Gastrocnemius medialis (tissue), 4 donors: ENCODE measurements at places on chromosomes 4 and X. TPM values are rescaled to one million over a fixed set of nuclear protein-coding genes. Genes with fewer than 3 reads are reported as not detected.

- no peak for DNase-seq
These were observed 51.7 kb upstream of the CHRDL1 start for GRCh38 chrX:110847334-110847733.

GRCh38 chr4:48943387-48943786 is 36.8 kb upstream of the OCIAD2 start:
- DNase-seq, result no peak

DNA sequence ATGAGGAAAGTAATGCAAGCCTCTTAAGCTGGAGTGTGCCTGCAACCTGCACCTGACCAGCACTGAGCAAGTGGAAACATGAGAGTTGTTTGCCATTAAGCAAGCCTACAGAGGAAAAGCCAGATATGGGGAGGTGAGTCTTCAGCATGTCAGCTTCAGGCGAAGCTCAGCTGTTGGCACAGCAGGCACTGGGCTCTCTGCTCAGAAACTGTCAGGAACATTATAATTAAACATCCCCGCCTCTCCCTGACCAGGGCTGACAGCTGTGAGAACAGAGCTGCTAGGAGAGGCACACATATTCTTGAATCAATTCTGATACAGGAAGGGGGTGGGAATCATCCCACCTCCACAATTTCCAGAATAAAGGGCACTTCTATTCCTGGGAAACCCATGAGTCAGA is 19.0 kb upstream of the DCX start:
- DNase-seq, result no peak

- DNase-seq, result no peak
These were observed 224.3 kb downstream of the OPHN1 start for GRCh38 chrX:68209008-68209407.

- no peak for DNase-seq
These were observed 2.0 kb upstream of the FBXW7 start for GRCh38 chr4:152537881-152538280.

DNA sequence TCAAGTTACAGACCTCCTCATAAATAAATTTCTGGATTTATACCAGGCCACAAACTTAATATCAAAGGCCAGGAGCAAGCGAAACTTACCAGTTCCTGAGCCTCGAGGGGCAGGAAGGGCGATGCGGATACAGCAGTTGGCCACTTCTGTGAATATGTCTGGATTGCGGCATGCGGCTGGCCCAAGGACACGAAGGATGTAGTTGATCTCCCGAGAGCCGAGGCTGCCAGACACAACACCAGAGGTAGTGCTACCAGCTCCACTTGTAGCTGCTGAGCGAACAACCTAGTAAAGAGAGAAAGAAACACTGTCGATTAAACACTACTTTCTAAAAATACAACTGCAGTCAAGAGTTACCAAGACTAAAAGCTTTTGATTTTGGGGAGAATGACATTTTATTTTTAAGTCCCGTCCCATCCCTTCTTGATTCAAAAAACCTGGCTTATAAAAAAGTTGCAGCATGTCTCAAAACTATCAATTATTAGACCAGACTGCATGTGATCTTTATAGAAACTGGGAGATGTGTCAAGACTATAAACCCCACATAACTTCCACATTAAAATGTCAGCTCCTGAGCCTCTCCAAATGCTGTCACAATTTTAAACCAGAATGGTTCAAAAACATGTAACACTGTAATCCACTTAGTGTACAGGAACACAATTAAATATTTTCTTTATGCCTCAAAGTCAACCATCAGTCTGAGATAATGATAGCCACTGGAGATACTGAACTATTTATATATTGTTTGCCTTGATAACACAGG is 105.6 kb downstream of the HUWE1 start:
- no peak for DNase-seq

GRCh38 chrX:38052096-38052495 is 45.7 kb downstream of the SYTL5 start:
- no peak for DNase-seq

SLC49A3 gene
- 3.4 TPM for total RNA-seq

DHX15 gene
- 88.1 TPM for total RNA-seq

ITM2A gene
- 18.6 TPM for total RNA-seq

DNA sequence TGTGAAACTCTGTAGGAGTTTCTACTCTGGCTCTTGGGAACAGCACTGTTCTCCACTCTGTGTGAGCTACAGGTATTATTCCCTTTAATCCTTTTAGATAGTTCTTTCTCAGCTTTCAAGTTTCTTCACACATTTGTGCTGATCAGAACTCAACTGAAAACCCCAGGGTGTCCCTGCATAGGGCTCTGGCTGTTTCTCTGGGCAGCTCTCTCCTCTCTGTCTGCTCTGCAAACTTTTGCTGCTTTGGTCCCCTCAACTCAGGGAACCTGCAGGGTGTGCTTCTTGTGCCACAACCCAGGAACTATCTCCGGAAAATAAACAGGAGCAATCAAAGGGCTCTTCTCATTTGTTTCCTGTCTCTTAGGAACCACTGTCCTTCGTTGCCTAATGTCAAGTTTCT is 196.6 kb upstream of the GABRA2 start:
- no peak for DNase-seq

FGF5 gene
- total RNA-seq, result not detected

GRCh38 chr4:22428441-22428840 is 87.4 kb downstream of the ADGRA3 start:
- DNase-seq, result no peak

- DNase-seq, result no peak
These were observed 132.9 kb downstream of the STIM2 start for GRCh38 chr4:26993539-26993938.

MAGEA12 gene
- total RNA-seq, result not detected

DNA sequence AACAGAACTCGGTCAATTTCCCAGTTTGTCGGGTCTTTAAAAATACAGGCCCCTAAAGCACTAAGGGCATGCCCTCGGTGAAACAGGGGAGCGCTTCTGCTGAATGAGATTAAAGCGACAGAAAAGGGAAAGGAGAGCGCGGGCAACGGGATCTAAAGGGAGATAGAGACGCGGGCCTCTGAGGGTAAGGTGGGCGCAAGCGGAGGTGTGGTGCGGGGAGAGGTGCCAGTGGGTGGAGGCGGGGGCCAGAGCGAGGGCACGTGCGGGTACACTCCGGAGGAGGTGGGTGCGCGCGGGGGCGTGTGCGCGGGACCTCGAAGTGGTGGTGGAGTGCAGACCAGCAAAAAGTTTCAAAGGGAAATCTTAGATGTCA is 787 bp upstream of the TET2 start:
- DNase-seq, result no peak

S100G gene
- total RNA-seq, result not detected

GRCh38 chr4:168908093-168908492 is 102.0 kb downstream of the CBR4 start:
- DNase-seq, result no peak

DNA sequence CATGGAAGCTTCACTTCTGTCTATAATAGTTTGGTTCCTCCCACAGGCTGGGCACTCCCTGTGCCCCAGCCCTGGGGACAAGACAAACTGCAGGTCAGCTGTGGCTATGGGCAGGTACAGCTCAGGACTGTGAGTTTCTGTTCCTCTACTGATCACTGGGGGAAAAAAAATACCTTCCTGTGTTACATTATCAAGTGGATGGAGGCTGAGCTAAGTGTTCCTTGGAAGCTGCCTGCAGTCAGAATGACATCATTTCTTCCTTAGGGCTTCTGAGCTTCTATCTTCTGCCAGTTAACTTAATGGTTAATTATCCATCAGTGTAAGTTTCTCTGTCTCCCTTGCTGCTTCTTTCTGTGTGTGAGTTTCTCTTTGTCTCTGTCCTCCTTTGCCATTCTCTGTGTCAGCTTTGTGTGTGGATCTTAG is 4.6 kb downstream of the RAB33A start:
- DNase-seq, result no peak

BEX4 gene
- total RNA-seq, result 0.36 TPM

GRCh38 chrX:19860571-19860970 is 26.8 kb downstream of the SH3KBP1 start:
- no peak for DNase-seq

- no peak for DNase-seq
These were observed 3.4 kb downstream of the SAT1 start for GRCh38 chrX:23786268-23786815.

- DNase-seq, result no peak
These were observed 20.8 kb downstream of the RLIM start for GRCh38 chrX:74593593-74593992.

AIFM1 gene
- total RNA-seq, result 32.7 TPM

CXCL3 gene
- total RNA-seq, result not detected

DNA sequence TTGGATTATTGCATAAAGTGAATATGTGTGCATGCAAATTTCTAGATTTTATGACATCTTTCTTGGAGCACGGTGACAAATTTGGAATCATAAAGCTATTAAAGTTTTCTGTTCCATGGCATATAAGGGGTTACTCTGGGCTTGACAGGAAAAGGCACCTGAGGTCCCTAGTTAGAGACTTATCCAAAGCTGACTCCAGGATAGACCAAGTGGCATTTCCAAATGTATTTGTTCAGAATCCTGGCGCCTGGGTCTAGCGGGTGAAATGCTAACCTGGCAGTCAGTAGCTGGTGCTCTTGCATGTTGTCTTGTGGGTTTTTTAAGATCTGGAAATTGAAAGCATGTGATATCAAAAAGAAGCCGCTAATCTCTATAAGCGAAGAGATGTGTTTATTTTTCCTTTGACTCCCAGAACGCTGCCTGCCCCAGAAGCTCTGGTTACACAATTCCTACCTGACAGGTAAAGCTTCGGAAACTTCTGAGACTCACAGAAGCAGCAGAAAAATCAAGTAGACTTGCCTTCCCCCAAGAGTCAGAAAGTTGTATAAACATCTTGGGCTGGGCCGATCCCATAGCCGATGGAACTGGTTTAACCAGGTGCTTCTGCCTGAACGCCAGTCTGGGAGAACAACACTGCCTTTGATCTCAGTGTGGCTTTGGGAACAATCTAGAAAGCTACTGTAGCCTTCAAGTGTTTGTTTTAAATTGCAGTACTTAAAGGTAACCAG is 12.9 kb upstream of the ZCCHC4 start:
- no peak for DNase-seq

TMLHE gene
- total RNA-seq, result 13.7 TPM

DNA sequence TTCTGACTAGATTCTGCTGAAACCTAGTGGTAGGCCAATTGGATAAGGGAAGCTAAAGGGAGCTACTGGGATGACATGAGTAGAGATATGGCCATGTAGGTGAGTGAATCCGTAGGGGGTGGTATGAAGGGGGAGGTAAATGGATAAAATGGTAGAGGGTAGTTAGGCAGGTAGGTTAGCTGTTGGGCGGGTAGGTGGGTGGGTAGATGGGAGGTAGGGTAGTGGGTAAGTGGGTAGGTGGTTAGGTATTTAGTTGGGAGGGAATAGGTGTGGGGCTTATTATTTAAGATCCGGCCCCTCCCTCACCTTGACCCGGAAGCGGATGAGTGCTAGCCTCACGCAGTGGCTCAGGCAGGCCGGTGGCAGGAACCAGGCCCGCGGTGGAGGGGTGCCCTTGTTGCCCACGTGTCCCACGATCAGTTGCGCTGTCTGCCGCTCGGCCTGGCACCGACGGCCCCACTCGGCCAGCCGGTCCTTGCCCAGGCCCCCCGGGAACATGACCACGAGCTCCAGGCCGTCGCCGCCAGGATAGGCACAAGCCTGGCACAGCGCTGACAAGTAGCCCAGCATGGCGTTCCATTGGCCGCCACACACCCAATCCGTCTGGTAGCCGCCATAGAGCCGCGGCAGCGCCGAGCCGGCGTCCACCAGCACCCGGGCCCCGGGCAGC is 725 bp downstream of the FAM120C start:
- peak; percentile 73 for DNase-seq

- no peak for DNase-seq
These were observed 1054.7 kb downstream of the PDHA2 start for GRCh38 chr4:96894621-96895020.

DNA sequence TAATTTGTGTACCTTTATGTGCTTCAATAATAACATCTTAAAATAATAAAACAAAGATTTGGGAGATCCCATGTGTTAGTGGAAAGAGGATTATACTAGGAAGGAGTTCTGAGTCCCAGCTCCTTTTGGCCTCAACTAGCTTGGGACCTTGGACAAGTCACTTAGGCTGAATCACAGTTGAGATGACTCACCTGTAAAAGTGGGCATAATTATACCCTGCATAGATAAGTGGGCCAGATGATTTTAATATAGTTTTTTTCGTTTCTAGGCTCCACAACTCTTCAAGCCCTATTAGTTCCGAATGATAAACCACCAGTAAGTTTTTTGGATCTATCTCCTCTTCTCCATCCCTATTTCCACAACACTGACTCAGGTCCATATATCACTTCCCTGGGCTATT is 131.8 kb downstream of the ENOX2 start:
- no peak for DNase-seq

- DNase-seq, result no peak
These were observed 230.2 kb upstream of the STK26 start for GRCh38 chrX:131792789-131793462.

TBX22 gene
- total RNA-seq, result not detected

DNA sequence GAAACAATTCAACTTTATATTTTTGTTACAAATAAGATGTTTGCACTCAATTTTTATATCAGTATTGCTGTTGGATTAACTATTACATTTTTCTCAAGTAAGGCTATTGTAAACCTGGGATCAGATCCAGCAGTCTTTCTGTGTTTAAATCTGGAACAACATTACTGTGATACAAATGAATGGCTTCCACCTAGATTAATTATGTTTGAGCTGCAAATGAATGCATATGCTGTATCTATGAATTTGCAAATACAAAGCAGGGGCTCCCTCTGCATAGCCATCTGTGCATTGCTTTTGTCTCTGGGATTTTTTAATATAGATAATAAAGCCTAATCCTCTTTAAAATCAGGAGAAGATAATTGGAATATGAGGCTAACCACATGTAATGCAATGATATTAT is 69.8 kb upstream of the NEIL3 start:
- no peak for DNase-seq

GYG2 gene
- total RNA-seq, result not detected

SLITRK4 gene
- total RNA-seq, result 26.2 TPM

PROM1 gene
- total RNA-seq, result 2.9 TPM

MAGEC1 gene
- not detected for total RNA-seq

GRCh38 chr4:85722401-85722800 is 247.5 kb downstream of the ARHGAP24 start:
- no peak for DNase-seq

DNA sequence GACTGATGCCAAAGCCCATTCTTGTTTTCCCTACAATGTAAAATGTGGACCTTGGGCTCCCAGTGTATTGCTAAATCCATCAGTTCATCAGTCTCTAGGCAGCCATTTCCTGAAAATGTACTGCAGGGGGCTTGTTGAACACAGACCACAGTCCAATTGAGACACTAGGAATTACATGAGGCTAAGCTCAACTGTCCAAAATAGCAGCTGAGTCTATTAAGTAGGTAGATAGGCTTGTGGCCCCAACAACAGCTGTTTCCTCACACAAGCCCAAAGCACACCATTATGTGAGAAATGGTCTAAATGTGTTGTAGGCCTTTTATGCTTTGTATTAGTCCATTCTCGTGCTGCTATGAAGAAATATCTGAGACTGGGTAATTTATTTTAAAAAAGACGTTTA is 60.0 kb upstream of the PAK3 start:
- no peak for DNase-seq

GRCh38 chr4:87961993-87962392 is 13.5 kb upstream of the SPP1 start:
- DNase-seq, result no peak

- no peak for DNase-seq
These were observed 17.6 kb upstream of the CXCL5 start for GRCh38 chr4:74016068-74016467.

XAGE1A gene
- not detected for total RNA-seq

GRCh38 chr4:79852305-79852730 is 220.7 kb downstream of the ANTXR2 start:
- peak; percentile 2 for DNase-seq

GRCh38 chr4:56649445-56650261 is 31.4 kb downstream of the HOPX start:
- no peak for DNase-seq
